ENCODE measurements at places on chromosomes 16 and 17. TPM values are rescaled to one million over a fixed set of nuclear protein-coding genes. Genes with fewer than 3 reads are reported as not detected.

DNA sequence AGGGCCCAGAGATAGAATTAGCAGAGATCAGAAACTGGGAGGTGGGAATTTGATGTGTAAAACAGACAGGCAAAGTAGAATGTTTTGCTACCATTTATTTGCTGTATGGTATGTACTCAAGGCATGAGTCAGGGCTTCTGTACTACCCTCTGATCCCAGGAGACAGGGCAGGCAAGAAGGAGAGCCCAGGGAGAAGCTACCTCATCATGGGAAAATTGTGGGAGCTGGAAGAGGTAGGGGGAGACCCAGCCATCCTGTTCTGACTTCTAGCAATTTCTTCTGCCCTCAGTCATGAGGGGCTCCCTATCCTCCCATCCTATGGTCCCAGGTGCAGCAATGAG is 1.7 kb upstream of the PIGS start:
- DNase-seq: no peak

NACA2 gene
- not detected for total RNA-seq

SLC2A4 gene
- 87.6 TPM for total RNA-seq

PRR35 gene
- not detected for total RNA-seq

GRCh38 chr17:44708401-44709263 is at the start of gene DBF4B:
Gene DBF4B, plus strand, starts transcription at chr17:44708665. Its CDS starts 156 bp downstream, at chr17:44708821.
- peak; percentile 82 for DNase-seq
